ENCODE measurements at places on chromosomes 7 and 10.
A peak's percentile ranks its signal among the peaks of the same experiment; 100 is the strongest.

GRCh38 chr10:117458571-117458970 lies 83.3 kb upstream of the PDZD8 start:
- DNase-seq = no peak

- peak; percentile 40 for DNase-seq
Measured at GRCh38 chr10:72353965-72354355, 759 bp downstream of the DNAJB12 start.

- DNase-seq = no peak
Measured at GRCh38 chr10:59325116-59325515, 37.2 kb downstream of the FAM13C start.

GRCh38 chr10:1074748-1075308 lies 18.6 kb downstream of the WDR37 start:
- DNase-seq = no peak

DNA sequence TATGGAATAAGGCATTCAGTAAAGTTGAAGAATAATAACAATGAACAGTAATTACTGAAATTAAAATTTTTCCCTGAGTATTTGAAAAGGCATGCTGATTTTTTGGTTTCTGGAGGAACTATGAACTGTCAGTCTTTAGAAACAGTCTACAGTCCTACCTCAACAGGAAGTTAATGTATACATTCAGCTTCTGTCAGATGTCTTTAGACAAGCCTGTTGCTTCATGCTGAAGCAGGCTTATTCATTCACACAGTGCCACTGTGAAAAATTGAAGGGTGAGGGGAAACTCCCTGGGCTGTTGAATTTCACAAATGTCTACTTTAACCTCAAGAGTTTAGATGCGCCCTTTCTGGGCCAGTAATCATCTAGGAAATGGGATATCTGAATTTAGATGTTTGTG lies 3.5 kb downstream of the NRF1 start:
- peak; percentile 14 for DNase-seq

GRCh38 chr10:8229153-8229552 lies 174.7 kb downstream of the GATA3 start:
- DNase-seq = no peak

DNA sequence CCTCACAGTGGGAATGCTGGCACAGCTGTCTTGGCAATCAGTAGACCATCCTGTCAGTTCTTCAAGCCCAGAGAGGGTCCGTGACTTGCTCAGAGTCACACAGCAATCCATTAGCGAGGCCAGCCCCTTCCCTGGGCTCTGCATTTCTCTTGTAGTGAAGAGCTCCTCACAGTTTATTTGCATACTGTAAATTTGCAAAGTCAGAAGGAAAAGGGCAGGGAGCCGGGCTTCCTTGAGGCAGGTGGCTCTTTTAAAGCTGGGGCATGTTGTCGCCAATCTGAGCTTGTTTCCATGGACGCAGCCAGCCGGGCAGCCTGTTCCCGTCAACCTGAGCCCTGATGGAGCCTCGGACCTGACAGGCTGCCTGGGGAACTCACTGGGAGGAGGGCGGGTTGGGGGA lies 123.4 kb downstream of the CUX1 start:
- DNase-seq = no peak

- DNase-seq = peak; percentile 56
Measured at GRCh38 chr7:44244282-44244681, 43.5 kb downstream of the YKT6 start.

GRCh38 chr10:36681751-36682632 lies 443.4 kb upstream of the ANKRD30A start:
- DNase-seq = no peak

DNA sequence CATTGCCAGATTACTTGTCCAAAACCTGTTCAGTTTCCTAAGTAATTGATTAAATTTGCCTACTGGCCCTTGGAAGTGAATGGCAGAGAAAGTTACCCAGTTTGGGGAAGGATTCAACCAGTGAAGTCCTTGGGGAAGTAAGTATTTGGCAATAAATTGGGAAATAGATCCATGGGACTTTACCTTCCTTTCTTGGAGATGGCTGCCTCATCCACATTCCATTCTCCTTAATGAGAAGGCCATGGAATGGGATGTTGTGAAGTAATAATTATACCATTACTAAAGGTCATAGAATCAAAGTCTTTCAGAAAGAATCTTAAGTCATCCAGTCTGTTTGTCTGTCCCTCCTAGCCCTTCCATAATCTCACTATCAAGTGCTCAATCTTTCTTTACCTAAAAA lies 4.5 kb upstream of the COPG2 start:
- DNase-seq = no peak

DNA sequence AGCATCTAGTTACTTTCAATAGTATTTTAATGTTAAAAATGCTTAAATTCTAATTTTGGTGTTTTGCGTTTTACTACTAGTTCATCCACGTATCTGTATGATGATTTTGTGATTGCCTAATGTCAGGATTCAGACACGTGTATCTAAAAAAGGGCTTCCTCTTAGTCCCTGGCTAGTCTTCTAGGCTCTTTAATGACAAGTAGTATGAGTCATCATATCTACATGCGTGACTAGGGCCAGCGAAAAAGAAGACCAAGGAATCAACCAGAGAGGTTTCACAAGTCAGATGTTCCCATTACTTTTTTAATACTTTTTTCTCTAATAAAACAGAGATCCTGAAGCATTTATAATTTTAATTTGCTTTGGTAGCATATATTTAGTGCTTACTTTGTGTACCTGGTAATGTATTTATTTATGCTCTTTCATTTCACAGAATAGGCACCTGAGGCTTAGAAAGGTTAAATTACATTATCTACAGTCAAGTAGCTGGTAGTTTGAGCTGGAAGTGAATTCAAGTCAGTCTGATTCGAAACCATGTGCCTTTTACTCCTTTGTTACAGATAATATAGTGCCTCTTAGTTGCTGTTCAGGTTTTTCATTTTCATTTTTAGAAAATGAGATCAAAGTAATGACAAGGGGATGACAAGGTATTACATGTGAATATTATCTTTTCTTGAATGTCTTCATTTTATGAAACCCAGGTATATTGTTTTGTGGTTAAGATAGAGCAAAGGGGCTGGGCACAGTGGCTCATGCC lies 140.3 kb downstream of the FOXP2 start:
- no peak for DNase-seq

- DNase-seq = no peak
Measured at GRCh38 chr10:33235951-33236350, 98.5 kb downstream of the NRP1 start.

DNA sequence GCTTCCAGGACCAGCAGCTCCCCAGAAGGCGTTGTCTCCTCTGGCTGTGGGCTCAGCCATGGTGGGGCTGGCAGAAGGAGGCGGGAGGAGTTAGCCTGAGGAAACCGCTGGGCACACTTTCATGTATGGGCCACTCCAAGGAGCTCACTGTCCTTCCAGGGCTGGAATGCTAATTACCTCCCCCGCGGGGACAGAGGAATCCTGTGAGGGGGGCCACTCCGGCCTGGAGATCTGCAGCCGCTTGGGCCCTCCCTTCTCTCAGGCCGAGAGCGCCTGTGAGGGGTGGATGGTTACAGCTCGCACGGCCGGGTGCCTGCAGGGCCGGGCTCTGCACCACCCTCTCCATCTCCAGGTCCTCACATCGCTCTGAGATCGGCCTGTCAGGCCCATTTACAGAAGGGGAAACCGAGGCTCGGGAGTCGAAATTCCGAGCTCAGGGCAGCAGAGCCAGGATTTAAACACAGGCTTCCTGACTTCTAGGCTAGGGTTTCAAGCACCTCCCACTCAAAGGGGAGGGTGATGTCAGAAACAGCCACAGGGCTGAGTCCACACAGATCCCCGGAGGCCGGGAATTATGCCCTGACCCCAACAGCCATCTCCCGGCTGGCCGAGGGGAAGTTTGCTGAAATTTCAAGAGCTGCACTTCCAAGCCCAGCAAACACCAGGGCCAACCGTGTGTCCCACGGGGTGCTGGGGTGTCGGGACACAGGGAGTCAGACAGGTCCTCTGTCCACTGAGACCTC lies 59.1 kb downstream of the PDGFA start:
- DNase-seq = peak; percentile 96

DNA sequence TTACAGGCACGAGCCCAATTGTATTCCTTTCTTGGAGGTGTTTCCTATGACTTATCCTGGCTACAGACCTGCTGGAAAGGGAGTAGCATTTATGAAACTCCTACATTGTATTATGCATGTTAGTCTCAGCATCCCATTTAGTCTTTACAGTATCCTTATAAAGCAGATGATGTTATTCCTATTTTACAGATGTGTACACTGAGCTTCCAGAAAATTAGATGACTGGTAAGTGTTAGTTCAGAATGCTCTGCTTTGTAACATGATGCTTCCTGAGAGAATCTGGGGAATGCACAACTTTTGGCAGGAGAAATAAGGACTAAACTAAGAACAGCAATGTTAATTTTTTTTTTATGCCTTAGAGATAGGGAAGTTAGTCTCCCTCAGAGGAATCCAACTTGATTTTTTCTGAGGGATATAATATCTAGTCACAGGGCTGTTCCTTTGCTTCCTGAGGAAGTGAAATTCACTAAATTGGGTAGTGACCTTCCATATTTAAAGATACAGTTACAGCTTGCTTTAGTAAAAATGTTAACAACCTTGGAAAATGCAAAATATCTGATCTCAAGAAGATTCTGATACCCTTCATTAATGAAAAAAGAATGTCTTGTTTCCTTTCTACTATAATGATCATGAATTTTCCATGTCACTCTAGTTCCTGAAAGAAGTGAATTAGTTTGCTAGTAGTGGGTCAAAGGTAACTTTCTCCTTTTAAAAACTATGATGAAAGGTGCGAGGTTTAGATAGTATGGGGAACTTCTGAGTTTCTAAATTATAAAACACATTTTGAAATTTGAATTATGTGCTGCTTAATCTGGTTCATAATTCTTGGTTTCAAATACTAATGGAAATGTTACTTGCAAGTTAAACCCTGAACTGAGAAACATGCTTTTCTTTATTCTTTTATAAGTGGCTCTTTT lies 194.0 kb upstream of the PRPS1L1 start:
- DNase-seq = no peak

DNA sequence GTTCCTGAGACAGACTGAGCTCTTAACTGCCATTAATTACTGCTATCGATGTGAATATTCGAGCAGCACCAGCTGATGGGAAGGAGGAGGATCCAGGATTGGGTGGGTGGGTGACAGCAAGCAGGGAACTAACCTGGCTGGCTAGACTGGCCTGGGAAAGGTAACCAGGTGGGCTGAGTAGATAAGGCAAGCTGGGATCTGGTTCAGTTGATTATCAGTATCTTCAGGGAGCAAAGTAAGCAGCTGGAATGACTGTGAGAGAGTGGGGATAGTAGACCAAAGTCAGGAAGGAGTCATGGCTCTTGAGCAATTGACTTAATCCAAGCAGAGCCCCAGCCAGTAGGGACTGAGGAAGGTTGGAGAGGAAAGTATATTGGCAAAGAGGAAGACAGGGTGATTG lies 46.9 kb upstream of the KMT2E start:
- DNase-seq = no peak

DNA sequence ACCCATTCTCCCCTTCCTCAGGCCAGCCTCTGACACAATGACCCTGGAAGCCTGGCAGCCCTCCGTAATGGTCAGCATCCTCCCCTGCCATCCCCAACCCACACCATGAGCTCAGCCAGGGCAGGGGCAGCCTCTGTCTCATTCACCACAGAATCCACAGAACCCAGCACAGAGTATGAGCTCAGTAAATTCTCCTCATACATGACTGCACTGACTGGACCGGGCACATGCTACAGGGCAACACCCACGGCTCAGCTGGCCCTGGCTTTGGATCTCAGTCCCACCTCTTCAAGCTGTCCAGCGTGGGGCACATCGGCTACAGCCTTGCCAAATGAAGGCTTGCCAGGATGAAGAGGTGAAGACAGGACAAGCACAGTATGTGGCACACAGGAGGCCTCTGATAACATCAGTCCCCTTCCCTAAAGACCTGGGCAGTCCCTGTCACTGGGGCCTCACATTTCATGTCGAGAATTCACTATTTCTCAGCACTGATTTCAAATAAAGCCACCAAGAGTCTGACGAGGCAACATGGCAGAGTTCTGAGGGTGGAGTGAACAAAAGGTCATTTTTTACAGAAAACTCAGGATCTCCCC lies 7.9 kb downstream of the GPRIN2 start:
- DNase-seq = peak; percentile 60

GRCh38 chr7:35657125-35657524 lies 37.8 kb downstream of the HERPUD2 start:
- DNase-seq = no peak
